ENCODE measurements at places on chromosomes 7 and 10.

- no peak for DNase-seq
Measured at GRCh38 chr10:123117644-123118417, 17.9 kb upstream of the HMX3 start.

DNA sequence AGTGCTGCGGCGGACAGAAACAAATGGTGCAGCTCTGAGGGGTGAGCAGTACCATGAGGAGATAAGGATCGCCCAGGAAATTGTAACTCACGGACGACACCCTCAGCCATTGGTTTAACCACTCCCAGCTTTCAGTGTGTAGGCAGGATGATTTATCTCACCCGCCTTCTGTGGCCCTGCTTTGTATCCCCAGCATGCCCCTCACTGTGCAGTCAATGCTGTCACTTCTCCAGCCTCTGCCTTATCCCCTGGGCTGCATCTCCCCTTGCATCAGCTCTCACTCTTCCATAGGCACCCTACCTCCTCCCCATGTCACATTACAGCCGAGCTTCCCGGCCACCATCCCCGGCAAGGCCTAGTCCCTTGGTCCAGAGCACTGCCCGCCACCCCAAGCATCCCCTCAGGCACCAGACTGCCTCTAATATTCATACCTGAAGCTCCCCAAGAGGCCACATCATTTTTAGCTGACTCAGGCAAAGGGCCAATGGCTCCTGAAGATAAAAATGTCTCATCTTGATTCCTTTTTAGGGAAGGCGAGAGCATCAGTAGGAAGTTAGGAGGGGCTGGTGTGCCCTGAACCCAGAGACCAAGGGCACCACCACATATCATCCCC lies 77.1 kb downstream of the CARD11 start:
- no peak for DNase-seq

DNA sequence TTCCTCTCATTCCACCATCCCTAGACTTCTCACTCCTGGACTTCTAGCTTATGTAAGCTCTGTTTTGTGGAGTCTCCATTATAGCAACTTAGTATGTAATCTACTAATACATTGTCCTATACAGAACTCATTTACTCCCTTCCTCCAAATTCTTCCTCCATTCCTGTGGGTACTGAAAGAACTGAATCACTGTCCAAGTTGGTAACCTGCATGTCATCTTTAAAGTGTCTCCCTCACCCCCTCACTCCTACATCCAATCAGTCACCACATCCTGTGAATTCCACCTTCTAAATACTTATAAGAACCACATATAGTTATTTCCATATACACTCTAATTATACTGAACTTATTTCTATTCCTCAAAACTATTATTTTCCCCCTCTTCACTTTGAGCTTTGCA lies 20.3 kb downstream of the AASS start:
- DNase-seq: no peak

GRCh38 chr10:30606313-30606712 lies 23.2 kb downstream of the LYZL2 start:
- DNase-seq: no peak

GRCh38 chr7:158784270-158784669 lies 45.0 kb downstream of the ESYT2 start:
- DNase-seq: no peak

- DNase-seq: no peak
Measured at GRCh38 chr10:89888321-89889070, 187.1 kb downstream of the KIF20B start.

DNA sequence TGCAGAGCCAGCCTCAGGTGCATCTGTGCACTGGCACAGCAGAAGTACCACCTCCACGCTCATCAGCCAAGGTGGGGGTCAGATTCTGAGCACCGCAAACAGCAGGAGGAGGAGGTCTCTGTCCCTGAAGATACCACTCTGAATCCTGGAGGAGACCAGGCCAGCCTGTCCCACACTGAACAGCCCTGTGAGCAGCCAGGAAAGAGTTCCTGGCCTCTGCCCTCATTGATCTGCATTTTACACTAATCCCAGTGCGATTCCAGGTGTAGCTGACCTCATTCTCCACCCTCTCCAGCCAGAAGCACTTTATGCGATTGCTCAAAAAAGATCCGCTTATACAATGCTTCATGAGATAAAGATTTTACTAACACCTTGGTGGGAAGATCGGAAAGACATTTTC lies 99.1 kb upstream of the CACUL1 start:
- DNase-seq: no peak

DNA sequence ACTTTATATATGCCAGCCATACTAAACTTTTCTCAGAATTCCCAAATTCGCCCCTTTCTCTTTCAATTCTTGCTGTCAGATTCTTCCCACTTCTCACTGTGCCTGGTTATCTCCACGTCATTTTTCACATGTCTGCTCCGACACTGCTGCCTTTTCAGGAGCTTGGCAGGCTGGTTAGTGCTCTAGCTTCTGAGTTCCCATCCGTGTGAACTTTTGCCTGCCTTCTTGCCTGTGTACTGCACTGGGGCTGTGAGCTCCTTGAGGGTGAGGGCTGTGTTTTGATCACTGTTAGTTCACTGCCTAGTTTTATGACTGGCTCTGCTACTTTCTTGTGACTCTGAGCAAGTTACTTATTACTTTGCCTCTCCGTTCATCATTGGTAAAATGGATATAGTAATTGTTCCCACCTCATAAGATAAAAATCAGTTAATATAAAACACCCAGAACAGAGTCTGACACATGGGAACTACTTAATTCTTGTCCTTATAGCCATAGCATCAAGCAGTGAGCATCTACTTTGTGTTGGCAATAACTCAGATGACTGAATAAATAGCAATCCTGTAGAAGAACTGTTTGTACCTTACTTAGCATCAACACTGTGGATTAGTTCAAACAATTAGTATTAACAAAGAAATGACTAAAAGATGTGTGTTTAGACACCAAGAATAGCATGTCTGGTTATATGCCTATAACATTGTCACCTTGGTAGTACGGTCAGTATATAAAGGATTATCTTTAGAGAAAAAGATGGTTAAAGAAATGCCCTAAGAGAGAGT lies 5.5 kb downstream of the GSTO1 start:
- DNase-seq: no peak

GRCh38 chr7:102260856-102261255 lies 25.8 kb upstream of the SH2B2 start:
- DNase-seq: peak; percentile 13

DNA sequence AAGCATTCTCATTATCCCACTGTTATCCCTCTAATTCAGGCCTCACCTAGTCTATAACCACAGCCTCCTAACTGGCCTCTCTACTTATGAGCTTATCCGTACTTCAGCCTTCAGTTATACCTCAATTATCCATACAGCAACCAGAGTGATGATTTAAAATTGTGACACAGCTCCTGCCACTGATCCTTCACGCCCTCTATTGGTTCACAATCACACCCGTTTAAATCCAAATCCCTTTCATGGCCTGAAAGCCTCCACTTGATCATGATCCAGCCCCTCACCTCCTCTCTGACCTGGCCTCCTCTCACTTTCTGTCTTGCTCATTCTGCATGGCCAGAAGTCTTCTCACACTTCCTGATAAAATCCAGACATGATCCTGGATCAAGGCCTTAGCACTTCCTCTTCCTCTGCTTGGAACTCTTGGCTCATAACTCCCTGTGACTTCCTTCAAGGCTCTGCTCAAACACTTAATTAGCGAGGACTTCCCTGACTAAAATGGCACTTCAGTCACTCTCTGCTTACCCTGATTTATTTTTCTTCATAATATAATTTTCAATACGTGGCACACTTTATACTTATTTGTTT lies 19.0 kb upstream of the TMEM26 start:
- DNase-seq: no peak

- no peak for DNase-seq
Measured at GRCh38 chr7:110839866-110840265, 251.1 kb upstream of the LRRN3 start.
